NCI-H187 treated with DMSO at 0.1 percent for 48 hours (cell line): ENCODE measurements at places on chromosomes 5 and 9.

DNA sequence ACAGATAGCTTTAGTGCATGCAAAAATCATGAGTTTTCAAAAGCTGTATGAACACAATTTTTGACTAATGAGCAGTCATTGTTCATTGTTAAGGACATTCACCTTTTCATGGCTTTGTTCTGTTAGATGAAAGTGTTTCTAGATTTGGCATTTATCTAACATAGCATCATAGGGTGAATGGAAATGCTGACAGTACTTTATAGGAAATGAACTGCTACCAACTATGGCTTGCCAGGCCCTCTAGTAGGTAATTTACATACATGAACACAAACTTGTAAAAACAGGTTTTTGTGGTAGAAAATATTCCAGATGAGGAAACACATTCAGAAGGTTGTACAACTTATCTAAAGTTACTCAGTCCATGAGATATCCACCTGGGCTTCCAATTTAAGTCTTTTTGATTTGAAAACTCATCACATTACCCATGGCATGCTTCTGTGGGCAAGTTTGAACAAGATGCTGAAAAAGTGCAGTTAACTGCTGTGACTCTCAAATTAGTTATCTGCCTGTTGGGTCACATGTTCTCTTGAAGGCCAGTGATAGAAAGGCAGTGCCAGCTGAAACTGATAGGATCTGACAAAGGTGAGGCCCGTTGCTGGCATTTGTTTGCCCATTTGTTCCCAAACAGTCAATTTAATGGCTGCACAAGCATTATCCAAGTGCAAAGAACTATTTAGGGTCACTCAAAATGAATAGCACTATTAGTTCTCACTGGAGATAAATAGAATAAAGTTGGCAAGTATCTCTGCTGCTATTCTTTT, 399.1 kb downstream of the MAN2A1 start:
- DNase-seq, result no peak

DNA sequence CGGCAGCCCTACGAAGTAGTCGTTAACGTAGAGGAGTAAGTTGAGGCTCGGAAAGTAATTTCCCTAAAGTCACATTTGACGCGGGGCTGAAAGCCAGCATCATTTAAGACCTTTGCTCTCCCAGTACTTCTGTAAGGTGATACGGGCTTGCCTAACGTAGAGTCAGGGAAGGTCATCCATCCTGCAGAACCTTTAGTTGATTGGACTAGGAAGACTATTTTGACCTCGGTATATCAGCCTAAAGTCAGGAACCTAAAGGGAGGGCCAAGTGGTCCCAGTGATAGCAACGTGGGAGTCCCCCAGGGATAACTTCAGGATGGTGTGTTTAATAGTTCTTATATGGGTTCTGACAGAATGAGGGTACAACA, 657 bp downstream of the NUP214 start:
- DNase-seq, result no peak

GRCh38 chr5:90621848-90622247, 63.3 kb downstream of the ADGRV1 start:
- no peak for DNase-seq

- no peak for DNase-seq
These were observed 6.8 kb upstream of the HNRNPA0 start for GRCh38 chr5:137760719-137761516.

DNA sequence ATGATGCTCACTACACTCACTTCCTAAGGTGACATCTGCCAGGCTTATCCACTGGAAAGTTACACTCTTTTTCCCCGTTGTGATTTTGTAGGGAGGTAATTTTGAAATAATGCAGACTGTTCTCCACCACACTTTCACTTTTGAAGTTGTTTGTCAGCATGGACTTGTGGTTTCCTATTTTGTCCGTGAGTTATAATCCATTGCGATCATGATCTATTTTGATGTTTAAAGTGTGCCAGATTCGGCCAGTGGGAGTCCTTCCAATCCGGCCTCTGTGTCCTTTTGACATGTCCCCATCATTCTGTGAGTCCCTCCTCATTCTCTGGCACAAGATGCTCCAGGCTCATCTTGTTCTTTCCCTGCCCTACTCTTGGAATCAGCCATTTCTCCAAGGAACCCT, 211.3 kb upstream of the KLF4 start:
- DNase-seq, result no peak

GRCh38 chr9:99113414-99114048, 8.6 kb downstream of the TGFBR1 start:
- no peak for DNase-seq

GRCh38 chr5:178104492-178104891, 8.8 kb upstream of the N4BP3 start:
- DNase-seq, result no peak

DNA sequence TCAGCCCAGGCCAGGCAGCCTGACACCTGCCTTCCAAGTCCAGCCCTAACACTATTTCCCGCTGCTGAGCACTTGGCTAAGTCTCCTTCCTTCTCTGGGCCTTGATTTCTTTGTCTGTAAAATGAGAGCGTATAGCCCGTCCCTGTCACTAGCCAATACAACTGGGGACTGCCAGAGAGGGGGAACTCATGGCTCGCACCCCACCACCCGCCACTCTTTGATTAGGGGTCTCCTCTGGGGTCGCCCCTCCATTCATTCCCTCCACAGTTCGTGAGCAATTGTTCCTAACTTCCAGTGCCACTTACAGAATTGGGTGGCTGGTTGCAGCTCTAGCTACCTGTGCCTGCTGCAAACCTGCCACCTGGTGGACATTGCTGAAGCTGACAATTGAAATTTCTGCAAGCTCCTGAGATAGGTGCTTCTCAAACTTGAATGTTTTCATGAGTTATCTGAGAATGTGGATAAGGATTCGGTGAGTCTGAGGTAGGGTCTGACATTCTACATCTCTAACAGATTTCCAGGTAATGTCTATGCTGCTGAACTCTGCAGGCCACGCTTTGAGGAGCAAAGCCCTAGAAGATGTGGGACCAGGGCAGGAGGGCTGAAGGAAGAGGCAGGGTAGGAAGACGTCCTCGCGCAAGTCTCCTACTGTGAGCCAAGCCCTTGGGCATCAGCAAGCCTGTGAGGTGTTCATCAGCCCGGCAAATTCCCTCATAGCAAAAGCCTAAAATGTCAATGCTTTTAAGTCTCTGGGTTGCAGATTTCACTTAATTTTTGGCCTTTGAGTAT, 13.3 kb upstream of the RECK start:
- DNase-seq, result no peak

- DNase-seq, result no peak
These were observed 780 bp downstream of the RNU6ATAC start for GRCh38 chr9:134163371-134164196.

GRCh38 chr9:120609636-120610035, 29.7 kb upstream of the CDK5RAP2 start:
- no peak for DNase-seq

GRCh38 chr5:144945503-144945902, 774.8 kb downstream of the KCTD16 start:
- DNase-seq, result no peak

DNA sequence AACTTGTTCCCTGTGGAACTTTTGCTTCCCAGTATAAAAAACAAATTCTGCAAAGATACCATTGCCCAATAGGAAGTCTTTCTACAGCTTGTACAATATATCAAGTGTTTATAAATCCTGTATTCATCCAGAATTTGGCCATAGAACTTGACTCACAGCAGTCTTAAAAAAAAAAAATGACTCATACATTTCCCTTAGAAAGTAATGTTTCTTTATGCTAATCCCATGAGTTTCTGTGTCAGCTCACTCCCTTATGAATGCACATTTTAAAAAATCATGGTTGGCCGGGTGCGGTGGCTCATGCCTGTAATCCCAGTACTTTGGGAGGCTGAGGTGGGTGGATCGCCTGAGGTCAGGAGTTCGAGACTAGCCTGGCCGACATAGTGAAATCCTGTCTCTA, 89.3 kb upstream of the DMRT1 start:
- DNase-seq, result no peak

DNA sequence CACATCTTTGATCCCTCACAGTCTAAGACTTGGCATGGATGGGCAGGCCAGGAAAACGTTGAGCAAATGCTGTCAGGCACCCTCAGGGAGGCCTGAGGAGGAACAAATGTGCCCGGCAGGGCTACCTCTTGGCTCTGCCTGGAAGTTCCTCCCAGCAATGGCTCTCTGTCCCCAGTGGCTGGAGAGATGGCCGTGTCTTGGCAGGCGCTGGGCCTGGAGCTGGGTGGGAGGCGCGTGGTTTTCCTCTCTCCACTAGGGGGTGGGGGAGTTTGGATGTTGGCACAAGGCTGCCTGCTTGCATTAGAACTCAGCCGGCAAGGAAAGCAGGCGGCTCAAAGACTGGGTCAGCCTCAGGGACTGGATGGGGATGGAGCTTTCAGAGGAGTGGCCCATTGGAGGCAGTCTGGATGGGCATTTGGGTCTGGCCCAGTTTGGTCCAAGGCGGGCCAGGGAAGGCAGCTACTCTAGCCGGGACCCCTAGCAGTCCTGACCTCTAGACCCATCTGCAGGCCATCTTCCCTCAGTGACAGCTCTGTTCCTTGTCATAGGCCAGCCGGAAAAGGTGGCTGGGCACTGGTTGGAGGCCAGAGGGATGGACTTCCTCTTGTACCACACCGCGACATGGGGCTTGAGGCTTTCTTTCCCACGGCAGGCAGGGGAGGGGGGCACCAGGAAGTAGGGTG, 68.2 kb upstream of the STC2 start:
- no peak for DNase-seq

DNA sequence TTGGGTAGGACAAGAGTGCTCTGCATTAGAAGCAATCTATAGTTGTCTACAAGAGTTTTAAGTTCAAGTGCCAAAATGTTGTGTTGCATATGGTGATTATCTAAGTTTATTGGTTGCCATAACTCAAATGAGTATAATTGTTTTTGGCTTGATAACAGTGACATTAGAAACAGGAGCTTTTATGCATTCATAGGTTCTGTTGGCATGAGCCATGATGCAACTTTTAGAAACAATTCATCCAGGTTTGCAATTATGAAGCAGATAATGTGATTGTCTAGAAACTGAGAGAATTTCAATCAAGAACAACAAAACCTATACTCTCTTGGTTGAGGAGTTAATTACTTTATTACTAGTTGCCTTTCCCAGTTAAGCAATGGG, 137.0 kb downstream of the PBX3 start:
- no peak for DNase-seq

- no peak for DNase-seq
These were observed 189.6 kb downstream of the TRIO start for GRCh38 chr5:14332746-14333145.

- peak; percentile 36 for DNase-seq
These were observed 124.6 kb downstream of the GPBP1 start for GRCh38 chr5:57298295-57298984.

GRCh38 chr9:98838155-98838867, 30.8 kb downstream of the GALNT12 start:
- DNase-seq, result no peak

- no peak for DNase-seq
These were observed 744.6 kb downstream of the CDH12 start for GRCh38 chr5:22108545-22108944.

DNA sequence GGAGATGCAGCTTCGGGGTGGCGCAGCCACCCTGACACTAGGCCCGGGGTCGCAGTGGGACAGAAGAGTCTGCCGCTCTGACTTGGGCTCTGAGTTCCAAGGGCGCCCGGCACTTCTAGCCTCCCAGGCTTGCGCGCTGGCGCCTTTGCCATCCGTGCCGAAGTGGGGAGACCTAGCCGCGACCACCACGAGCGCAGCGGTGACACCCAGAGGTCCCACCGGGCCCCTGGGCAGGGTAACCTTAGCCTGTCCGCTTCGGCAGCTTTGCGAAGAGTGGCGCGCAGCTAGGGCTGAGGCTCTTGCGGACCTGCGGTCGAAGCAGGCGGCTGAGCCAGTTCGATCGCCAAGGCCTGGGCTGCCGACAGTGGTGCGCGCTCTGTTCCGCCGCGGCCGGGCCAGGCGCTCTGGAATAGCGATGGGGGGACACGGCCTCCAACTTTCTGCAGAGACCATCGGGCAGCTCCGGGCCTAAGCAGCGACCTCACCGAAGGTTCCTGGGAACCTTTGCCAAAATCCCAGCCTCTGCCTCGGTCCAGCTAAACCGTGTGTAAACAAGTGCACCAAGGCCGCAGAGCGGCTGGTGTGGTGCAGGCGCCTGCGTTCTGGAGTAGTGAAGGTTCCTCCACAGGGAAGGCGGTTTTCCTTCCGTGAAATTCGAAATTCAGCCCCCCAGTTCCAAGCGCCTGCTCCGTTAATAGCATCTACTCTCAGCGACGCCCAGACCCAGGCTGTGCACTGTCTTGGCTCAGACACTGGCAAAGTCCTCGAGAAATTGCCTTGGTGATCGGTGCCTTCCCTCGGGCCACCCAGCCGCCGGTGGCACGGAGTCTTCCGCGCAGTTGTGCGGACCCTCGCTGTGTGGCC, 7.4 kb downstream of the TLX3 start:
- DNase-seq, result no peak

DNA sequence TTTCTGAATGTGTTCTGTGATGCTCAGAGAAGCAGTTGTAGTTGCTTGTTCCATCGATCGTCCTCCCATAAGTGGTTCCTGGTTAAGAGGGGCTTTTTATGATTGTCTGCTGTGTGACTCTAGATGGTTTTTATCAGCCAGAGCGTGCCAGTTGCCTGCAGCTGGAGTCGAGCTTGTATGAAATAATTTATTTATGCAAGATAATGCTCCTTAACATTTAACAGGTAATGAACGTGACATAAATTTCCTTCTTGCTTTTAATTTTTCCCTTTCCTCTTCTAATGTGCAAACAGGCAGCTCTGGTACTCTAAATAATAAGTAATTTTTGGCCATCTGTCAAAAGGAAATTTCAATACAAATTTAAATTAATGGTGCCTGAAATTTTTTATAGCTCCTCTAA, 84.4 kb downstream of the TLE4 start:
- no peak for DNase-seq

DNA sequence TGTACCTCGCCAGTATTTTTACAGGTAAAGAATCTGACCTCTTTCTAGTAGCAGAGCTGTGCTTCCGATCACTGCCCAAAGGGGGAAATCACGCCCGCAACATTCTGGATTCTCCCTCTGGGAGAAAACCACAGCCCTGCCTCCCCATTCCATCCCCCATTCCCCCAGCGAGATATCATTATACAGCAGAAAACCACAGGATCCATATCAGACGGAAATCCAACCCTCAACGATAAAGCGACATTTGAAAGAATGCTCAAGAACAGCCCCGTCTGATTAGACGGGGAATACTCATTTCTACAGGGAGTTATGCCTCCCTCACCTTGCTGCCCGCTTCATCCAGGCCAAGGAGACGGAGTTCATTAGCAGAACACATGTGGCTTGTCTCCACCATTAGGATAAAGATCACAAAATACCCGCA, 172.8 kb downstream of the COL23A1 start:
- DNase-seq, result no peak

DNA sequence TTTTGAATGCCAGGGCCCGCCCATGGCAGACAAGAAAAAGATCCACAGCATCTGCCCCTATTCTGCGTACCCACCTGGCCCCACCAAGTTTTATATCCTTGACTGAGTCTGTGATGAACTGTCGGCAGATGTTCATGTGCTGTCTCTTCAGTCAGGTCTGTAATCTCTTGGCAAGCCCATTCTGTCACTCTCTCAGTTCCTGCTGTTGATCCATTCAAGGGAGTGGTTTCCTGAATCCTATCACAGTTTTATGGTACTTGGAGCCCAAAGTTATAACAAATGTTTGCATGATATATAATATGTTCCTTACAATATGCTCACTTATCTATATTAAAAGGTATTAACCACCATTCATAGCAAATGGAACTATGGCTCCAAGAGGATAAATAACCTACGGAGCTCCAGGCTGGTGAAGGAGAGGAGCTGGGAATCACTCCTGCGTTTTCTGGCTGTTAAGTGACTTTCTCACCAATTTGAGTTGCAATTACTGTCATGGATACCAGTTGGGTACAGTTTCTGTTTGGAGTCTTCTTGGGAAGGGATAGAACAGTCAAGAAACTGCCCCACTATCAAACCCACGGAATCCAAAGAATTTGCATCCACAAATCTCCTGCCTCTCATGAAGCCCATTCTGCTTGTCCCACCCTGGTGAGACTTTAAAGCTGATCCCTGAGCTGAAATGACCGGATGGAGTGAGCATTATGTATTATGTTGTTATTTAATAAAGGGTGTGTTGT, 103.4 kb upstream of the SPRY4 start:
- DNase-seq, result no peak
